Panc1 (cell line): ENCODE measurements at places on chromosomes 5 and 9. TPM values are rescaled to one million over a fixed set of nuclear protein-coding genes. Genes with fewer than 3 reads are reported as not detected.

The PCDHB2 gene
- total RNA-seq = 12.8 TPM

DNA sequence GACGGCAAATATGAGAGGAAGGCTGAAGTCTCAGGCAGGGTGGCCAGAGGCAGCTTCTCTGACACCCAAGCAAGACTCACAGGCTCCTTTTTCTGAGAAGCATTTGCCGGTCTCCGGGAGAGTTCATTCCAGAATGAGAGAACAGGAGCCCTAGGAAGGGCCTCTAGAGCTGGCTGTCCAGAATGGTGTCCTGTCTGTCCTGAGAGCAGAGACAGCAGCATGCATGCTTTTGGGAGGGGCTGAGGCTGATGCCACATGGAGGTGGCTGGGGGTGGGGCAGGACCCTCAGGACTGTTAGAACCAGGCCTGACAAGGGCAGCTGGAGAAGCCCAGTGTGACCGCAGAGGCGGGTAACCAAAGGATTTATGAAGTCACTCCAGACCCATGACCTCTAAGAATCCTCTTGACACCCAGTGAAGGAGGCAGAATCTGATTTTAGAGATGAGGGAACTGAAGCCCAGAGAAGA lies 60.0 kb downstream of the SHB start:
- DNase-seq = no peak

- no peak for DNase-seq
Observed at GRCh38 chr5:137607771-137608170, 108.6 kb upstream of the SPOCK1 start.

DNA sequence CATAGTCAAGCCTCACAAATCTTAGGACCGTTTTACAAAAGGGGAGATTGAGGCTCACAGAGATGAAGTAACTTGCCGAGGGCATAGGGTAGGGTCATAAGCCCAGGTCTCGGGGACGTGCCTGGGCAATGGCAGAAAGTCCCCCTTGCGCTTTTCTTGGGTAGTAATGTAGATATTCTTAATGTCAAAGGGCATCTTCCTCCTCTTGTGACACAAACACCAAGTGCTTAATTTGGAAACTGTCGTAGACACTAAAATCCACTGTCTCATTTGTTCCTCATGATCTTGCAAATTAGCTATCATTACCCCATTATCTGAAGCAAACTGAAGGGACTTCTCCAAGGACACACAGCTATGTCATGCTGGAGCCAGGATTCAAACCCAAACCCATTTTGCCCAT lies 180.8 kb downstream of the GAS1 start:
- no peak for DNase-seq

DNA sequence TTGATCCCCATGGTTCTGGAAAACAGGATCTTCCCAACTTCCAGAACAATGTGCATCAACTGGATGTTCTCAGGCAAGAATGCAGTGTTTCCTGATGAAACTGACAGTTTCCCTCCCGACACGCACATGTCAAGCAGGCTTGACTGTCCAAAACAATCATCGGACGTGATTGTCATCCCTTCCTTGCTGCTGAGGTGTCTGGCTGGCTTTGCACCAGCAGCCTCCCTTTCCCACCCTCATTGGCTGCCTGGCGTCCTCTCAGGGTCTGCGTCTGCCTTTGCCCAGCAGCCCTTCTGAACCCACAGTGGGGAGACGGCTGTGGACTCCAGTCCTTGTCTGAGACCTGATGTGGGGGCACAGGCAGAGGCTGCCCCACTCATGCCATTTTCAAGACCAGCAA lies 110.8 kb downstream of the MARCHF3 start:
- no peak for DNase-seq
